Anterior cingulate cortex (tissue), 58 donors: ENCODE measurements at places on chromosomes 5 and 9.

DNA sequence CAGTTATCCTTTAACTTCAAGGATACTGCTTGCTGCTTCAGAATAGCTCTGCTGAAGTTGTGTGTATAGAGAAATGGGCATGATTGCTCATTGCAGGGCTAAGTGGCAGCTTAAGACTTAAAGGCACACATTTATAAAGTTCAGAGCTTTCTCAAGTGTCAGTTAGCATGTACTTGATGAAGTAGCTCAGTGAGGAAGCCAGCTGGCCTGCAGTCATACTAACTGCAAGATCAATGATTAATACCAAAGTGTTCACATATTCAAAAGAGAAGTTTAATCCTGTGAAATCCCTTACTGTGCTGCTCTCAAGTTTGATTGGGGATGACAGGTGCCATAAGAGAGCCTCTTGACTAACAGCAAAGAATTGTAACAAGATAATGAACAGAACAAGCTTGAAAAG lies 483.4 kb upstream of the NUDT12 start:
- DNase-seq = no peak

GRCh38 chr9:35619800-35620158 lies 1.6 kb upstream of the CD72 start:
- DNase-seq = no peak

- DNase-seq = no peak
Measured at GRCh38 chr9:10649076-10649475, 36.3 kb upstream of the PTPRD start.

DNA sequence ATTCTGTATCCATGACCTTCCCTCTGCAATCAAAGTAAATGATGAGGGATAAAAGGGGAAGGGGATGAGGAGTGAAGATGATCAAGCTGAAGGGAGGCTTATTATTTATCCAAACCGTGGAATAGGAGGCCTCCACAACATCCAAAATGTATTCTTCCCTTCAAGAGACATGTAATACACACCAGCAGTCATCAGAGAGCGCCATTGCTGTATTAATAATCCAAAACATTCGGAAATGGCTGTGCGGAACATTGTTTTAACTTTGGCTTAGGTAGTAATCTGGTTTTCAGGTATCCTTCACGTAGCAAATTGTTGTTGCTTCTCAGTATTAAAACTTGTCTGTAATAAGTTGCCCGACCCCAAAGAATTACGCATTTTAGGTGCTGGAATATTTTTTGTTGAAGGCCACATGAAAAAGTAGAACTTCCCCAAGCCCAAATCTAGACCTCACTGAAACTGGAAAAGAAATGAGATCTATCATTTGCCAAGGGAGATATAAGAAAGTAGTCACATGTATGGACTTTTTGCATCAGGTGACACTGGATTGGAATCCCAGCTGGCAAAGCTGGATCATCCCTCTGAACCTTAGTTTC lies 2.6 kb upstream of the BOD1 start:
- no peak for DNase-seq

GRCh38 chr5:142821733-142822487 lies 51.7 kb downstream of the ARHGAP26 start:
- no peak for DNase-seq

DNA sequence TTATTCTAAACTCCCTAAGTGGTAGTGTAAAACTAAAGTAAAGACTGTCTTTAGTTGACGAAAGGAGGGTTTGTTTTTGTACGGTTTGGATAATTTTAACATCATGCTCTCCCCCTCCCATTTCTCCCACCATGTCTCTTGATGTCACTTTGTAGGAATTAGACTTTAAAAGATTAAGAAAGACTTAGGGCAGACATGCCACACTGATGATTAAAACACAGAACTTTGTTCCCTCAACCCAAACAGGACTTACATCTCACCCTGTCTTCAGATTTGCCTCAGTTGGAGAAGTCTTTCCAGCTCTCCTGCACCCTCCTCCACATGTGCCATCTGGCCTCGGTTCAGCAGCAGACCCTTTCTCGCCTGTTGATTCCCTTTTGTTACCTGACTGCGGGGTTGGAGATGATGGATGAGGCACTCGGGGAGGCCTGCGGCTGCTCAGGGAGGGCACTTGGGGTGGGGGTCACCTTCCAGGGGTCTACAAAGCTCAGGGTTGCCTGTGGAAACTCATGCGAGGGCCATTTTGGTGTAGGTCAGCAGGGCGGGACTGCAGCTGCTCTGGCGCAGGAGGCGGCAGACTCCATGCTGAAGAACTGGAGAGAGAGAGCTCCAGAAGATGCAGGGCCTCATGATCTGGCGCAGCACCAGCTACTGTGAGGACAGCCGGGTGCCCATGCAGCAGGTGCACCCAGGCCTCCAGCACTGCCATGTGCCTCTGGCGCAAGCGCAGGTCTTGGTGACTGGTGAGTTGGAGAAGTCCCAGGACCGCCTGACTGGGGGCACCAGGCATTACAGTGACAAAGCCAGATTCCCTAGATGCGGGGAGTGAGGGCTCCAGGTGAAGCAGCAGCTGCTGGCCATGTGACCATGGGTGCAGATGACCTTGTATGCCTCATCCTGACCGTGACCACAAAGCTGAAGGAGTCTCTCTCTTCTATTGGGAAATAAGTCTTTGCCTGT lies 24.5 kb upstream of the EXOC3 start:
- DNase-seq = no peak

- DNase-seq = no peak
Measured at GRCh38 chr5:111326551-111326950, 102.4 kb downstream of the CAMK4 start.

DNA sequence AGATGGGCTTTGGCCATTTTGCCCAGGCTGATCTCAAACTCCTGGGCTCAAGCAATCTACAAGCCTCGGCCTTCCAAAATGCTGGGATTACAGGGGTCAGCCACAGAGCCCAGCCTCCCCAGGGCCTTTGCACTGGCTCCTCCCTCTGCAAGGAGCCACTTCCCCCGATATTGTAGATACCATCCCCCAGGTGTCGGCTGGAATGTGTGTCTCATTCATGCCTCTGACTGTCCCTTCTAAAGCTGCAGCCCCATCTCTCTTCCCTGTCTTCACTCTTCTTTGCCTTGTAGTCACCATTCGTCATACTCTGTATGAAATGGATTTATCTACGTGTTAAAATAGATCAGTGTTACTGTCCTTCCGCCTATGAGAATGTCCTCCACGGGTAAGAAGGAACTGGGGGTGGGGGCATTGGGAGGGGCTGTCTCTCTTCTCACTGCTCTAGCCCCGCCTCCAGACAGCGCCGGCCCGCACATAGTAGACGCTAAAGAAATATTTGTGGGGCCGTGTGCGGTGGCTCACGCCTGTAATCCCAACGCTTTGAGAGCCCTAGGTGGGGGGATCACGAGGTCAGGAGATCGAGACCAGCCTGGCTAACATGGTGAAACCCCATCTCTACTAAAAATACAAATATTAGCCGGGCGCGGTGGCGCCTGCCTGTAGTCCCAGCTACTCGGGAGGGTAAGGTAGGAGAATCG lies 68.5 kb downstream of the LMX1B start:
- DNase-seq = no peak
